ENCODE measurements at places on chromosomes 12 and 14.
A peak's percentile ranks its signal among the peaks of the same experiment; 100 is the strongest.

DNA sequence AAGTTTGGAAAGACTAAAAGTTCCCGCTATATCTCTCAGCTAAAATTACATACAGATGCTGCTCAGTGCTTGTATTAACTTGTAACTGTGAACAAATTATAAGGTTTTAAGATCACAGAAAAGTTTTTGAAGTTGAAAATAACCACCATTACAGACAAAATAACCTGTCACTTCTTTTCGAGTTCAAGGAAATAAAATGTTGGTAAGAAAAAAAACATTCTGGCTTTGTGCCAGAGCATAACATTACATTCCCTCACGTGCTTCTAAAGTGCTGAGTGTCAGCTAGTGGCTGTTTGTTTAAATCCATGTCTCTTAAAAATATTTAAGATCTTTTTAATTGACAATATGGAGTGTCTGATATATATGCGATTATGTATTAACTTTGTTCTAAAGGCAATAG lies 27.2 kb upstream of the ADAMTS20 start:
- no peak for DNase-seq

- no peak for DNase-seq
These were observed 331.9 kb upstream of the FLRT2 start for GRCh38 chr14:85198001-85198400.

DNA sequence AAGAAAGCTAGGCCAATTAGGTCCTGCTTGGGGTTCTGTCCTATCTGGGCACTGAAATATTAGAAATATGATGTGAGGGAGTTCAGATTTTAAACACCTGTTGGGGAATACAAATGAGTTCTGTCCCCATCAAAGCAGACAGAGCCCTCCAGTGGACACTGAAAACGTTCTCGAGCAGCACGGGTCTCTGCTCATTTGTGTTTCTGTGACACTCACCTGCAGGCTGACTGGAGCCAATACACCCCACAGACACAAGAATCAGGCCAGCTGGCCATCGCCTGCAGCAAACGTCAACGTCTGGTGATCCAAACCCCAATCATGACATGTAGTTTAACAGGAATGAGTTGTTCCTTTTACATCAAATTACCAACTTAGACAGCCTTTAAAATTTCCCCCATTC lies 493.4 kb upstream of the TMEM132C start:
- DNase-seq: peak; percentile 69

DNA sequence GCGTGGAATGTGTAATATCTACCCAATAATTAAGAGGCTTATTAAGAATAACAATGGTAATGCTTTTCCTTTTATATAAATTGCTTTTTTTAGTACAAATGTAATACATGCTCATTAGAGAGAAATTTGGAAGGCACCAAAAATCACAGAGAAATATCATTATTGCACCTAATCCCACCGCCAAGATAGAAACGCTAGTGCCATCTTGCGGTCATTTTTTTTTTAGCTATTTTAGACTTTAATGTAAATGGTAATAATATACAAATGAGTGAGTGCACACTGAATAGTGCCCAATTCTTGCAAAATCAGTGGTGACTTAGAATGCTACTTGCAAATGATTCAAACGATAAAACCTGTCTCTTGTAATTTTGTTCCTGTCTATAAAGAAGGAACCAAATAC lies 576.8 kb upstream of the TMEM132C start:
- no peak for DNase-seq

DNA sequence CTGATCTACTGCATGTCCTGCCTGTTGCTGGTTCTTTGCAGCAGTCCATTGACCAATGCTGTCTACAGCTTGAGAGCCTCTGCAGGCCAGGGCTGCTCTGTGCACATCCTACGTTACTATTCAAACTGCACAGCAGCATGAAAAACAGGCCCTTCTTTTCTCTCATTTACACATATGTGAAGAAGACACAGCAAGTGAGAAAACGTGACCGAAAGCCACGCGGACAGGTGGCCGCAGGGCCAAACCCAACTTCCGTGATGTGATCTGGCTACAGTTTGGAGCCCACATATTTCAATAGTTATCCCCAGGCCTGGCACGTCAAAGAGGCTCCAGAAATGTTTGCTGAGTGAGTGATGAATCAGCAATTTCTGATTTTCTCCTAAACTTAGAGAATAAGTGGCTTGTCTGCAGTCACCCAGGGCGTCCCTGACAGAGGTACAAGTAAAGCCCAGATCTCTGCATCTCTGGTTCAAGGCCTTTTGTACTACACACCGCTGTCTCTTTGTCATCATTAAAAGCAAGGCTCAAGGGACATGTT lies 17.9 kb upstream of the TCL1B start:
- no peak for DNase-seq

DNA sequence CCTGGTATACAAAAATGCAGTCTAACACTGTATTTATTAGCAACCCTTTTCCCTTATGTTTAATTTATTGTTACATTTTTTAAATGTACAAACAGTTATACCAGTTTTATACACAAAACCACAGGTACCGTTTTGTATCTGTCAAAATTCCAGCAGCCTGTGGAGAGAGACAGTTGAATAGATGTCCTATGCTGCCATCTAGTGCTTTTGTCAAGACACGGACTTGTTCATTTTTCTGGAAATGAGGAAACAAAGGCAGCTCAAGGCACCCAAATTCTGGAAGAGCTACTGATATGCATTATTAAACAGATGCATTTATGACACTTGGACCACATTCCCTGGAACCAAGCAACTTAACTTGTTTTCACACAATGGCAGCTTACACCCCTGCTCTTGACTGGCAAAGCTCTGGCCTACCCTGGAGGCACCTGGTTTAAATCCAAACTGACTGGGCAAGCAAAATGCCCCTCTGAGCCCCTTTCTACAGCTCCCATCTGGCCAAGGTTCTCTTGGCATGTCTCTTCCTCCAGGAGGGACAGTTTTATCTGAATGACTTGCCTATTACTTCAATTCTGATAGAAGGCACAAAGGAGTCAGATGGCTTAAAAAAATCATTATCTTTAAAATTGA lies 286.9 kb upstream of the PRKD1 start:
- peak; percentile 76 for DNase-seq

DNA sequence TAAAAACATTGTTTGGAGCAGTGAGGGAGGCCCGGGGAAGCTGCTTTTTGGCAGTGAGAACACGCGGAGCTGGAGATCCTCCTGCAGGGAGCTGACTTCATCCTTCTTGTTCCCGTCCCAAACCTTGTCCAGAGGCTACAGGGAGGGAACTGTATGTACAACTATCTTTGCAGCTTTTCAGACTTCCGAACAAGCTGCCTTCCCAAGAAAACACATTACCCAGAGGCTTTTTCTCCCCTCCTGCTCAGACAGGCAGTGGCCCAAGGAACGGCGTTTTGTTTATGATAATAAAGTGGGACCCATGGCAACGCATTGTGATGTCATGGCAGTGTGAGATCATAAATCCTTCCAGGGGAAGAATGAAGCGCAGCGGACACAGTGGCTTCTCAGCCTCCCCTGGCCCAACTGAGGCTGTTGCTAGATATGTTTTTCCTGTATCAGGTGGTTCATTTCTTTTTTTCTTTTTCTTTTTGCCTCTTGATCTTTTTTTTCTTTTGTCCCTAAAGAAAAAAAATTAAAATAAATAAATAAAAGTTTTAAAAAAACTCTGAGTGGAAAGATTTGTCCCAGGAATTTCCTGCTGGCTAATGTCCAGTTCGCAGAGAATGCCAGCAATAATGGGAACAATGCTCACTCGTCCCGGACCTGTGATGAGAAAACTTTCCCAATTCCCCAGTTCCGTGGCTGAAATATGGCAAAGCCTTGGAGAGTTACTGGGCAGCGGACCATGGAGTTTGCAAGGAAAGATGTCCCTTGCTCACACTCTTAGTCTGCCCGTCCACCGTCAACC lies 103.4 kb upstream of the MAP1LC3B2 start:
- no peak for DNase-seq

Measured in NCI-H748 treated with DMSO at 0.1 percent for 48 hours (cell line).